ENCODE measurements at places on chromosomes 11 and 22.

- DNase-seq: no peak
Observed at GRCh38 chr11:13040969-13041561, 31.9 kb downstream of the RASSF10 start.

GRCh38 chr11:72083414-72083813 is 2.8 kb downstream of the LRRC51 start:
- no peak for DNase-seq

DNA sequence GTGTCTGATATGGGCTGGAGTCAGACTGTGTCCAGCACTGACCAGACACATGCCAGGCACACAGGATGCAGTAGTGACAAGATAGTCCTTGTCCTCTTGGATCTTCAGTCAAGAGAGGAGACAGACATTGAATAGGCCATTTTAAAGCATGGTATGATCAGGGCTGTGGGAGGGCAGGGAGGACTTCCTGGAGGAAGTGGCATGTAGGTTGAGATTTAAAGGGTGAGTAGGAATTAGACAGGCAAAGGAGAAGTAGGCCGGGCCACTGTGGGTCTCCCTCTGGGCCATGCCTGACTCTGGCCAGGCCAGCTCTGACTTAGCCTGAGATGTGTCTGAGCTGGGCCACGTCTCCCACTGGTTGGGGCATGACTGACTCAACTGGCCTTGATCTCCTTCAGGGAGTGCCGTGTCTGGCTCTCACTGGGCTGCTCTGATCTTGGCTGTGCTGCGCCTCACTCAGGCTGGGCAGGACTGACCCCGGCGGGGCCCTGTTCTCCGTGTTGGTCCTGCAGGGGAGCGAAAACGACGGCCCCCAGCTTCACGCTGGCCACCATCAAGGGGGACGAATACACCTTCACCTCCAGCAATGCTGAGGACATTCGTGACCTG is 71.2 kb downstream of the MYO7A start:
- no peak for DNase-seq

- no peak for DNase-seq
Observed at GRCh38 chr11:91761406-91762025, 463.1 kb upstream of the FAT3 start.

DNA sequence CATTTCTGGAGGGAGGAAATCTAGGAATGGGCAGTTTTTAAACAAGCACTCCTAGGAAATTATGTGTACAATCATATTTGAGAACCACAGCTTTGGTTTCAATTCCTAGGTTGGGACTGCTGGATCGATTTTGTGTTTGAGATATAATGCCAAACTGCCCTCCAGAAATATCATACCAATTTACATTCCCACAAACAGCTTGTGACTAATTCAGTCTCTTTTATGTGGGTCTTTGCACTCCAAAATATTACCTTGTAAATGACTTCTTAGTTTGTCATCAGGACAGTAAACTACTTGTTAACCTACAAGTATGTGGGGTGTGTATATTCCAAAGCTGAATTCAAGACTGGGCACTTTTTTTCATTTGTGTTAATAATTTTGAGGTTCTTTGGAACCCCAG is 9.8 kb upstream of the BARX2 start:
- no peak for DNase-seq

DNA sequence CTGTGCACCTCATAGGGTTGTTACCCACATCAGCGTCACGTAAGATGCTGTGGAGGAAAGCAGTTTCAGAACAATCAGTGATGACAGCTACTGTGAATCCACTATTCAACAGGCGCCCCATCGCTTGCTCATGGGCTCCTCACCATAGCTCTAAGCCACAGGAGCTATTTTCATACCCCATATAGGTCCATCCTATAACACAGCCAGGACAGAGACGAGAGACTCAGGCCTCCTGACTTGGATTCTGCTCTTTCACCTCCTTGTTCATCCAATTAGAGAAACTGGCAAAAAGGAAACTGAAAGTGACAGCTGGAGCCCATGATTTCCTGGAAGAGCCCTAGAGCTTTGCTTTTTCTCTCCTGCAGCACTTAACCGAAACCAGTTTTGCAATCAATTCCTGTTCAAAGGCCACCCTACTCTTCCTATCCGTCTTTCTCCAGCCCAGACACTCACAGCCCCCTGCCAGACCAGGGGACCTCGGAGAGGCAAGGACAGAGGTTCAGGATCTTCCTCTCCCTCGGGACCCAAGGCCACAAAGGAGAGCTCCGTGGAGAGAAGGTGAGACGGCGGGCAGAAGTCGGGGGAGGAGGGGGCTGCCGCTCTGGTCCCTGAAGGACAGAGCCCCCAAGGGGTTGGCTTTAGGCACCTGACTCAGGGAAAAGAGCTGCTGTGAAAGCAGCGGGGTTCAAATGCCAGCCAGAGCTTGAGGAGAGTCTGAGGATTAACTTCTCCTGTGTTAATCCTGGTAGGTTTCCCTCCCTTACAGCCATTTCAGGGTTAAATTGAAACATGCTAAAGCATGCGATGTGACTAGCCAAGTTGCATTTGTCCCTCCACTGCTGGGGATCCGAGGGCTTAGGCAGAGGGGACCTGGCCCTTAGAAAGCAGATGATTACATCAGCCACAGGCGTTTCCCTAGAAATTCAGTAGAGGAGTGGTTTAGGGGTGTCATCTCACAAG is at the start of gene APOL6:
Gene APOL6, plus strand, starts transcription at position 381 of the 960 bp plus-strand sequence. CDS start 7,980 bp downstream, outside the sequence.
- DNase-seq: peak; percentile 41

DNA sequence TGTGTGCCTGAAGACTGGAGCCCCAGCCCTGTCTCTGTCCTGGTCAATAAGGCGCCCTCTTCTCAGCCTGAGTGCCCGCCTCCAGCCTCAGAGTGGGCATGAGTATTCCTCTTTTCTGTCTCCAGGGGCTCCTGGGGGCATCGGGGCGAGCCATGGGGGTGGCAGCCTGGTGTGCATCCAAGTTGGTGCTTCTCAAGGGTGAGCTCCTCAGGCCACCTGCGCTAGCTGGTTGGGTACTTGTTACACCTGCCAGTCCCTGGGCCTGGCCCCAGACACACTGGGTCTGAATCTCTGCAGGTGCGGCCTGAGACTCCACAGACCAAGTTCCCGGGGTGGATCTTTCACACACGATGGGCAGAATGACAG is 168.6 kb upstream of the B3GAT1 start:
- DNase-seq: no peak

GRCh38 chr11:16469968-16470367 is 113.6 kb upstream of the SOX6 start:
- DNase-seq: no peak

DNA sequence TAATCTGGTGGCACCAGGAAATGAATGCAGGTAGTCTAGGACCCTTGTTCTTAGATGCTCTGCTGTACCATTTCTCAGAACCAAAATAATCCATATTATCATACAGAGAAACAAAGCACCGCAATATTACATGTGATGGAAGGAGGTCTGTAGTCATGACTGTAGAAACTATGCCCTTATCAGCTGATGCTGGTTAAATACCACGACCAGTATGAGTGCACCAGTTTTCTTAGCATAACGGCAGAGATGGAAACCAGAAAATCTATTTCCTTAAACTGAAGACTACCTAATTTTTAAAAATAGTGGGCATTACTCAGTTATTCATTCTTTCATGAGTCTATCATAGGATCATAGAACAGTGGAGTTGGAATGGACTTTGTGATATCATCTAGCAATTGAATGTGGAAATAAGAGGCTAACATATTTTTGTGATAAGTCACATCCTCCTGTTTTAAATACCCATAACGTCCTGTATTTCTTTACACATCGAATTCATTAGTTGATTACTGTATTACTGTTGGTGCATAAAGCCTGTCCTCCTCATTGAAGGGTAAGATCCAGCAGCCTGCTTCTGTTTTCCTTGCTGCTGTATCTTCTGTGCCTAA is 15.1 kb downstream of the JHY start:
- no peak for DNase-seq

GRCh38 chr11:124898263-124898680 is 607 bp upstream of the ROBO4 start:
- no peak for DNase-seq

- DNase-seq: no peak
Observed at GRCh38 chr11:121721448-121721847, 268.7 kb upstream of the SORL1-AS1 start.

DNA sequence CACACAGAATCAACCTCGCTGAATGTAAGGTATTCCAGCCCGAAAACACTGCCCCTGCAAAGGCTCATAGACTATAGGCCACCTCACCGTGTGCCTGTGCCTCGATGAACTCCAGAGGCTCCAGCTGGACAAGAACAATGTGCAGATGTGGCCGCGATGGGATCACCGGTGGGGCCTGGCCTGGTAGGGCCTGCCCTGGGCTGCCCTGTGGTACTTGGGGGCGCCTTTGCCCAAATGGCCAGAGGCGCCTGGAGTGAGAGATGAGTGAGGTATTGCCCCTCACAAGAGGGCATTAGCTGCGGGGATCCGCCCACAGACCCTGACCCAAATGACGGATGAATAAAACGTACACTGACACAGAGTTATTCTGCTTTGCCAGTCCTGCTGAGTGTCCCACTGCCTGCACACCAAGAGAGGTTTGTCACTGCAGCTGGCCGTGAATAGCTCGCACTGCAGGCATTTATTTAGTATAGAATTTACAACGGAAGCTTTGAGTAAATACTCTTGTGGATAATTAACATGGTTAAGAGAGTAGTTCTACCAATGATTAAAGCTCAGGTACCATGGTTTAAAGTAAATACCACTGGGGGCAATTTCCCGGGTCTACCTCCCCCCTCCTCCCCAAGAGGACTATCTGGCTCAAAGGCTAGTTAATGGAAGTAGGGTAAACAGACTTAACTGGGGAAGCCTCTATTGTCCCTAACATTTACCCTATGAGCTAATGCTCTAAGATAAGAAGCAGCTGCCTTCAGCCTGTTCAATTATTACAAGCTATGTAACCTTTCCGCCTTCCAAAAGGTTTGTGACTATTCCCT is 101.1 kb upstream of the IGLL5 start:
- no peak for DNase-seq
